NCI-H2171 (cell line): ENCODE measurements at places on chromosomes 5 and 9.

- no peak for DNase-seq
These were observed 672.9 kb downstream of the NR2F1-AS1 start for GRCh38 chr5:92907938-92908606.

DNA sequence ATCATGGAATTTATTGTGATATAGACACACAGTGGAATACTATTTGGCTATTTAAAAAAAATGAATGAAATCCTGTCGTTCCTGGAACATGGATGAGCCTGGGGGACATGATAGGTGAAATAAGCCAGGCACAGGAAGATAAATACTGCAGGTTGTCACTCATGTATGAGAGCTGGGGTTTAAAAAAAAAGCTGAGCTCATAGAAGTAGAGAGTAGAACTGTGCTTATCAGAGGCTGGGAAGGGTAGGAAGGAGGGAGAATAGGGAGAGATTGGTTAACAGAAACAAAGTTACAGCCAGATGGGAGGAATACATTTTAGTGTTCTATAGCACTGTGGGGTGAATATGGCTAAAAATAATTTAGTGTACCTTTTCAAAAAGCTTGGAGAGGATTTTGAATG, 200.6 kb upstream of the NR4A3 start:
- no peak for DNase-seq

GRCh38 chr5:135367076-135367475, 32.0 kb downstream of the MACROH2A1 start:
- DNase-seq, result no peak

DNA sequence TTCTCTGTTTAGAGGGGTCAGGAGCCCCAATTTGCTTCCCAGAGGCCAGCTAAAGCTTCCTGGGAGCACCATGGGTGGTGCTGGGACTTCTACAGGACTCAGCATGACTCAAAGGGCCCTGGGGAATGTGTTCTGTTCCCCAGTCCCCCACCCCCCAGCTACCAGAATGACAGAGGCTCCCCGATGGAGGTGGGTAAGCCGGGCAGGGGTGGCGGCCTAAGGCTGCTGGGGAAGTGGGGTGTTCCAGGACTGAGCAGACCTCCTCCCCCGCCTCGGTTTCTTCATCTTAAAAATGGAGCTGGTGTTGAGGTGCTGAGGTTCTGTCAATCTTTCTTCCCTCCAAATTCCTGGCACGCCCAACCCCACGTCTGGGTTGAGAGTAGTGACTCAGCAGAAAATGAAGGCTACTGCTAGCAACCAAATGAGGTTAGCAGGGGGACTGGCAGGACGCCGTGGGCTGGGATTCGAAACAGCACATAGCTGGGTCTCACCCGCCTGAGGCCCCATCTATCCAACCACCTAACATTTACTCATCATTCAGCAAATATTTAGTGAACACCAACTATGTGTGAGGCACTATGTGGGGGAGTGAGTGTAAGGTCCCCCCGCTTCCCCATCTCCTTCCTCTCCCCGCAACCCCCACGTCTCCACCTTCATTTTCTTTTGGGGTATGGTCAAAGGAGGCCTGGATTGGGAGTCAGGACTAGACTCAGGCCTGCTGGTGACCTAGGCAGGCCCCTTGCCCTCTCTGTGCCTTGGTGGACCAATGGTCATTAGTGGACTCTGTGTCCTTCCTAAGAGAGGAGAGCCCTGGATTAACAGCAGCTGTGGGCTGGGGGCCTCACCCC, 50.2 kb downstream of the C9orf50 start:
- no peak for DNase-seq

DNA sequence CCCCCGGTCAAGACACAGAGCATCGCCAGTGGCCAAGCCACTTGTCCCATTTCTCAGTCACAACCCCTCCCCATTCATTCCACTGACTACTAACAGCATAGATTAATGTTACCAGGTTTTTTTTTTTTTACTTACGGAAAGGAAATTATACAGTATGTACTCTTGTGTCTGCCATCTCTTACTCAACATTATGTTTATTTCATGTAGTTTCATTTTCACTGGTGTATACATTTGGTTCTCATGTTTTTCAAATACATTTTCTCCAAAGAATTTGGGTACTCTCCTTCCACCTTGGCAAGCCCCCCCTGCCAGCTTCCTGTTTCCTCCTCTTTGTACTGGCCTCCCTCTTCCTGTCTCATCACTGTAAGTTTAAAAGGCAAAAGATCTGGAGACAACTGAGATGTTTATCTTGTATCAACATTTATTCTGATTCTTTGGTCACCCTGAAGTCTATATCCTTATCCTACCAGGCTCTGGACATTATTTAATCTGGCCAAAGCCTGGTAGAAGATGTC, 207.3 kb downstream of the SAXO1 start:
- DNase-seq, result no peak

DNA sequence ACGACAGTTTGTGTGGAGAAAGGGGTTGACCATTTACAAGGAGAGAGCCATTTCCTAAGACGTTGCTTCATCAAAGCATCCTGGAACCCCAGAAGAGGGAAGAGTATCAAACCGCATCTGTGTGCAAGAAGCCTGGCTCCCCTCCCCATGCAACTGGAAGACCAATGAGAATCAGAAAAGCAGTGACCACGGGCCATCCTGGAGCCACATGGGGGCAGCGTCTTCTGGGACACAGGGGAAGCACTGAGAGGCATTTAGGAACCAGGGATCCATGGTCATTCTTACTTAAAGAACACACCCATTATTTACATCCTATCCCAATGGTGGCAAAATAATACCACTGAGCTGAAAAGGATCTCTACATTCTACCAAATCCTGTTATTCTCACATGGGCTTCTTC, 29.3 kb downstream of the SEMA5A start:
- no peak for DNase-seq

DNA sequence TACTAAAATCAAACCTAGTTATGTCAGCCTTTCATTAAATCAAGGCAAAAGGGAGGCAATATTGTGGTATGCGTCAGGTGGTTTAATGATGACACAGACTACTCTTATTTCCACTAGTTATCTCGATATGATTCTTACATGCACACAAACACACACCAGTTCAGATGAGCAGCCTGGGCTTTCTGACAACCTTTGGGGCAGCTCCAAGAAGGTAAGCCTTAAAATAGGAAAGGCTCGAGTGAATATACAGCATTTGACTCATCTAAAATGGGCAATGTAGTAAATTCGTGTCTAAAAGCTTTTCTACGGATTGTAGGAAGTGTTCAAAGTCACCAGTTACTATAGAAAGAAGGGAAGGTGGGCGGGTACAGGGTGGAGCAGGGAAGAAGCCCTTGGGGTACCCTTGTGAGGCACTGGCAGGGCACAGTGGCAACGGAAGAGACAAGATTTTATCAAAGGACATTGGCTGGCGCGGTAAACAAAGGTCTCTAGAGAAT, 1.9 kb downstream of the ANKH start:
- DNase-seq, result peak; percentile 66

GRCh38 chr9:90961375-90961774, 159.8 kb downstream of the SYK start:
- DNase-seq, result no peak

DNA sequence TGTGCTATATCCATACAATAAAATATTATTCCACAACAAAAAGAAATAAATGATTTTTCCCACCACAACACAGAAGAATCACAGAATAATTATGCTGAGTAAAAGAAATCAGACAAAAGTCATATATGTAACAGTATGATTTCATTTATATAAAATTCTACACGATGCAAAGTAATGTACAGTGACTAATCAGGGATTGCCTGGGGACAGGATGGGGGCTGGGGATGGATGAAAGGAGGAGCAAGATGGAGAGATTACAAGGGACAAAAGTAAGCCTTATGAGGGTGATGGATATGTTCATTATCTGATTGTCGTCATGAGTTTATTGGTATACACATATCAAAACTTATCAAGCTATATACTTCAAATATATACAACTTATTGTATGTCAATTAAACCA, 154.0 kb downstream of the FBN2 start:
- no peak for DNase-seq

GRCh38 chr9:96150324-96151227, 151.4 kb downstream of the HSD17B3 start:
- no peak for DNase-seq

DNA sequence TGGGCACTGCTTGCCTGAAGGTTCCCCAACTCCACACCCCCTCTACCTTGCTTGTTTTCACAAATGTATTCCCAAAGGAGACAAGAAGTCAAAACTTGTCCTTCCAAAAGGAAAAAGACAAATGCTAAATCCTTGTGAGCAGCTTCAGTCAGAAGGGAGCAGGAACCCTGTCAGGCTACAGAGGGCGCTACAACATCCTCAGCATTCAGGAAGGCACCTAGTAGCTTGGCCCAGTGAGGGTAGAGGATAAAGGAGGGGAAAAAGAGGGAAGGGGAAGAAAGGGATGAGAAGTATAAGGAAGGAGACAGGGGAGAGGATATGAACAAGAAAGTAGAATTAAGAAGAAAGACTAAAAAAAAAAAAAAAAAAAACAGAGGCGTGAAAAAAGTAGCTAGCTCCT, 97.5 kb downstream of the MLLT3 start:
- DNase-seq, result no peak

DNA sequence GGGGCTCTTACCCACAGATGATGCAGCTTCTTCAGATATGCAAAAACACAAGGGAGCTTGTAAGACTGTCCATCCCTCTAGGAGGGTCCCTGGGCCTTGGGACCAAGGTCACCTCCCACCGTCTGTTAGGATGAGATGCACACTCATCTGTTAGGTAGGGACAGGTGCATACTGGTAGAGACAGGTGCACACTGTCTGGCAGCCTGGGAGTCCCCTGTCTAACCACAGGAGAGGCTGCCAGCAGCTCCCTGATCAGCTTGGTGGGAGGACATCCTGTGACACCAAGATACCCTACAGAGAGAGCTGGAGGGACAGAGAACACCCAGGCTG, 13.2 kb downstream of the TSPAN17 start:
- no peak for DNase-seq

DNA sequence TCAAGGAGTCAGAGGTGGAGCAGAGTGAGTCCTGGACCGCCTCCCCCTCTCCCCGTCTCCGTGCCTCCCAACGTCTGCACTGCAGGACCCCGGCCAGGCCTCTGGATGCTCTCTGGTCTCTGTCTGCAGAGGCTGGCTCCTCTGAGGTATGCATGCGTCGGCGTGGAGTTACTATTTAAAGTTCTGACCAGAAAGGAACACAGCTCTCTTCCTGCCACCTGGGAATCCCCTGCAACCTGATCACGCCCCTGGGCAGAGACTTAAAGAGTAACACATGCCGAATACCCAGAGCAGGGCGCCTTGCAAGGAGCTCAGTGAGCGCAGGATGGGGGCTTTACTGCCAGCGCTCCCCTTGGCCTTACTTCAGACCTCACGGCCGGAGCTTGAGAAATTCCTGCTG, 16.0 kb downstream of the ANXA6 start:
- no peak for DNase-seq

GRCh38 chr5:102718819-102719218, 36.3 kb upstream of the PAM start:
- DNase-seq, result no peak

DNA sequence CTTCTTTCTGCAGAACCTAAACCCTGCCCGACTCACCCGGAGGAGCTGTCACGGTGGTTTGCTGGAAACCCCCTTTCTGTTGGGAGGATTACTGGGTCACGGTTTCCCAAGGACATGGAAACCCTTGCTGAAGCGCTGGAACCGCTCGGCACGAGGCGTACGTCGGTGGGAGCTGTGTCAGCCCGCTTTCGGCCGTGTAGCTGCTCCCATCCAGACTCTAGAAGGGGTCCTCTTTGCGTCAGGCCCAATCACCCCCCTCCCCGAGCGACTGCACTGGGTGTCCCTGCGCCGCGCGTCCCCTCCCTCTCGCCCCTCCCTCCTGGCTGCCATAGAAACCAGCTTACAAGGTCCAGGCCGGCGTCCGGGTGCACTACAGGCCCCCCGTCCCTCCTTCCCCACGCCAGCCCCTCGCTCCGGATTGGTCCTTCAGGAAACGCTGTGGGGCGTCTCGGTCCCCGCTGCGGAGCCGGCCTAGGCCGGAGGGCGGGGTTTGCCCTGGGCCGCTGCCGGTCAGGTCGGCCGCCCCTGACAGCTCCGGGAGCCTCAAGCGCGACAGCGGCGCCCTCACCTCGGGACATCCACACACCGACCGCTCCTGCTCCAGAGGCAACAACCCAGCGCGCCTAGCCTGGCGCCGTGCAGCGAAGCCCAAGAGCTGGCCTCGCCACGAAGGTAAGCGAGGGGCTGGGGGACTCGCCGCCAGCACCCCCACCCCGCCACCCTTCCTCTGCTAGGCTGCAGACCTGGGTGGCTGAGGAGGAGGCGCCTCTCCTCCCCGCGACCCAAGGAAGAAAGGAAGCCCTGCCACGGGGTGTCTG, at the start of gene NIM1K:
TSS of gene NIM1K (plus strand) at position 486 of the 818 bp plus-strand sequence. CDS start 53,551 bp downstream, outside the sequence.
- no peak for DNase-seq

DNA sequence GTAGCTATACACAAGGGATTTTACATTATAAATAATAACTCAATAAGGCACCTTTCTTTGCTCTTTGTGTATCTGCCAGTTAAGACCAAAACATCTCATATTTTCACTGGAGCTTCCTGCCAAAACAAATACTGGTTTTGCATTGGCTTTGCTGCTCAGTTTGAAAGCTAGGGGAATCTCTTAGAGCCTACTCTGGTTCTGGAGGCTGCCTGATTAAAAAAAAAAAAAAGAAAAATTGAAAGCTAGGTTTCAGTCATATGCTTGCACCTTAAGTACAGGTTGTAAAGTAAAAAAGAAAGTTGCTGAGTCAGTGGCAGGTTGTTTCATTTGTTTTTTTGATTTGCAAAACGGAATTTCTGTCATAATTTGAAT, 2.3 kb downstream of the DENND4C start:
- DNase-seq, result no peak

DNA sequence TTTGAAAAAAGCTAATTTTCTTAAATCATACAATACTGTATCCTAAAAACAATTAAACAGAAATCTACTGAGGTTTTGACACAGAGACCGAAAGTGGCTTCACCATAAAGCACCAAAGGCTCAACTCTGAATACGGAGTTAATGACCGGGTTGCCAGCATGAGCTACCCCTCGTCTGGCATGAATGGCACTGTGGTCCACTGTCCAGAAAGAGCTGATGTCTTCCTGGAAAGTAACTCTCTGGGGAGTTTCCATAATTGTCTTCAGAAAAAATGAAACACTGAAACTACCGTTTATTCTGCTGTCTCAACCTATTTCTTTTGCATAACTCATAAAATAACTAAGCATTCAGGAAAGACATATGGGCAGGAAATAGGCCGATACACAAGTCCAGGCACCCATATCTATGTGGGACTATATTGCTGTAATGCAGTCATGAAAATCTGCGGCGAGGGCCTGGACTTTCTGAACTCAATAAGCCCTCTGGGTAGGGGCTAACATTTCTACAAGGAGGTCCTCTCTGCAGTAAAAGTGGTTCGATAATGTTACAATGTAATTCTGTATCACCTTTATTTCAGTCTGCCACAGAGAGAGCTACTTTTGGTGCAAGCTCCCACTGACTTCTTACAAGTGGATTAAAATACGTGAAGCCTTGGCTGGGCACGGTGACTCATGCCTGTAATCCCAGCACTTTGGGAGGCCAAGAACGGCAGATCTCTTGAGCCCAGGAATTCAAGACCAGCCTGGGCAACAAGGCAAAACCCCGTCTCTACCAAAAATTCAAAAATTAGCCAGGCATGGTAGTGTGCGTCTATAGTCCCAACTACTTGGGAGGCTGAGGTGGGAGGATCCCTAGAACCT, 52.4 kb downstream of the ANKH start:
- no peak for DNase-seq
